Fibroblast of mammary gland (primary cell): ENCODE measurements at places on chromosomes 12 and 14.

DNA sequence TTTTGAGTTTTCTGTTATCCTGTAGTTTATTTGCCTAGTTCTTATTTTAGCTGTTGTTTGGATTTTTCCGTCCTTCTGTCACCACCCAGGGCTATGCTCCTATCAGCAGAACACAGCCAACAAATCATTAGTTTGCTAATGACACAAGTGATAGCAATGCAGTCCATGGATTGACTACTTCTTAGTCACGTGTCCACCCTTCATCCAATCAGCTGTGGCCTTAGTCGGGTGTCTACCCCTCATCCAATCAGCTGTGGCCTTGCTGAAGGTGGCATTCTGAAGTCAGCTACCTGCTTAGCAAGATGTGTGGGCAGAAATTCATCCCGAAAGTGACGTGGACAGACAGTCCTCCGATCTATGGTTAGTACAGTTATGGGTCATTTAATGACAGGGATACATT lies 182.3 kb downstream of the GALC start:
- DNase-seq = no peak

DNA sequence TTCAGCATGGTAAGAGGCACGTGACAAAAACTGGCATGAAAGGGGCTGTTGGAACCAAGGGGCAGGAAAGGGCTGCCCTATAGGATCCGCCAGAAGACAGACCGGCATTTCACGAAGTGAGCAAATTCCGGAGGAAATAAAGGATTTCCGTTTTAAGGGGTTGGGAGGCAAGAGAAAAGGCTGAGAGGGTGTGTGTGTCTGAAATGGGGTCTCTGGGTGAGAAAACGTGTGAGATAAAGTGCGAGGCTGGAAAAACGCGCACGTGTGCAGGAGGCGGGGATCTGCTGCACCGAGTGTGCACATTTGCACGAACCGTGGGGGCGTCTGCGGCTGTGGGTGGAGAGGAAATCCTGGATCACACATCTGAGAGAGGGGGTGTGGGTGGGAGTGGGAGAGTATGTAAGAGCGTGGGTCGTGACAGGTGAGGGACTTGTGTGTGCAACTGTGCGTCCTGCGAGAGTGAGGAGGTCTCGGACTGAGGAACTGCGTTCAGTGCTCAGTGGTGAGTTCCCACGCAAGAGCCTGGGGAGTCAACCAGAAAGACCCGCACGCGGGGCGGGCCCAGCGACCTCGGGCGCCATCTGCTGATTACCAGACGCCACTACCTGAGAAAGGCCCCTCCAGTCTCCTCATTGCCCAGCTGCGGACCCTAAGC lies 37.0 kb upstream of the P2RX7 start:
- peak; percentile 35 for DNase-seq

GRCh38 chr12:93002293-93003054 lies 73.4 kb upstream of the EEA1 start:
- peak; percentile 88 for DNase-seq

DNA sequence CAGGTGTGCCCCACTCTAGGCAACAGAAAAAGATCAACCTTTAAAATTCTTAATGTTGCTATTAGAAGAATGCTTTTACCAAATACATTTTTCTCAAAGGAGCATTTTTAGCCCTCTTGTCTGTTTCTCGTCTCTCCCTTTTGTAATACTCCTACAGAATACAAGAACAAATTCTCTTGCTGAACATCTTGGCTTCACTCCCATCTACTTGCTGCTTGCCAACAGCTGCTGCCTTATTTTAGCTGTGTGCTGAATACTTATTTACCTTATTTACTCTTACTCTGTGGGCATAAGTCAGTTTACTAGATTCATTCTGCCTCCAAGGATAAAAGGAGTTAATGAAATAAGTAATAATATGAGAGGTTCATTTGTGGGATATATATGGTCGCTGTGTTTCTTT lies 70.8 kb downstream of the POLR3B start:
- peak; percentile 44 for DNase-seq

DNA sequence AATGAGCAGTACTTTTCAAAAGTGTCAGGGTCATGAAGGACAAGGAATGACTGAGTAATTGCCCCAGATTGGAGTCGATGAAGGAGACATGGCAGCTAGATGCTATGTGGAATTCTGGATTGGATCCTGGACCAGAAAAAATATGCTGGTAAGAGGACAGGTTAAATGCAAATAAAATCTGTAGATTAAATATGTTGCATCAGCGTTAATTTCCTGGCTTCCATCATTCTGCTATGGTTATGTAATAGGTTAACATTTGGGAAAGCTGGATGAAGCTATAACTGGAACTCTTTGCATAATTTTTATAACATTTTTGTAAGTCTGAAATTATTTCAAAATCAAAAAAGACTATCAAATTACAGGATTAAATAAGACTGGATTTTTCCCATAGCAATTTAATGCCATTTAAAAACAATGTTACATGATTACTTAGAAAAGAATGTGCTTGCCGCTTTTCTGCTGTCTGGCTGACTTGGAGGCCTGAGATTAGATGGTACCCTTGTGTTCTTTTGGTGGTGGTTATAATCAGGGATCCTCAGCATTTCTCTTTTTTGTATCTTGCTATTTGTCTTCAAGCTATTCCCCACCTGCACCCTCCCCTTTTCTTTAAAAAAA lies 65.1 kb downstream of the FBXW8 start:
- no peak for DNase-seq

- DNase-seq = no peak
Observed at GRCh38 chr14:96239711-96240141, 16.3 kb upstream of the BDKRB1 start.

GRCh38 chr14:64114166-64114565 lies 180.0 kb downstream of the ESR2 start:
- no peak for DNase-seq

- DNase-seq = no peak
Observed at GRCh38 chr12:109109746-109110350, 6.5 kb upstream of the ACACB start.

DNA sequence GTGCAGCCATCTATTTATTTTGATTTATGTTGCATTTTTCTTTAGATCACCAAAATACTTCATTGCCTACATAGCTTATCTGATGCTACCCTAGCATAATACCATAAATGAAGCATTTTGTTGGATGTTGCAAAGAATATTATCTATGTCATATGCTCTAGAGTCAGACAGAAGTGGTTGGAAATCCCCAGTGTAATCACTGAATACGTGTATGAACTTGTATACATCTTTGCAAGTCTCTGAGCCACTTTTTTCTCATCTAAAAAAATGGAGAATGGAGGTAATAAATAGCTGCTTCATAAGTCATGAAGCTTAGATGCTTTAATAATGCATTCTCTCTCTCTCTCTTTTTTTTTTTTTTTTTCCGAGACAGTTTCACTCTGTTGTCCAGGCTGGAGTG lies 18.5 kb downstream of the EVL start:
- no peak for DNase-seq

DNA sequence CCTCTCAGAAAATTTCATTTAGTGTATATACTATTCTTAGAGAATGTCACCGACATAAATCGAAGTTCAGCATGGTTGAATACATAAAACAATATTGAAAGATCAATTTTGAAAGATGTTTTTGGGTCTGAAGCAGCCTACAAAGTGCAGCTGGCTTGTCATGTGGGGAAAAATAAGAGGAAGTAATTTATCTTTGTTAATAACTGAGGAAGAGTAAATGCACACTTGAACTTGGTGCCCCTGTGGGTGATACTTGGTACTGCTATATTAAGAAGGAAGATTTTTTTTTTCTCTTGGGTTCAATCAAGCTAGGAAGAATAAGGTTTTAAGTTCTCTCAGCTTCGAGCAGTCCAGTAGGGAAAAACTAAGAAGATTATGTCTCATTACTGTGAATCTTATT lies 661.3 kb downstream of the RPL10L start:
- no peak for DNase-seq

DNA sequence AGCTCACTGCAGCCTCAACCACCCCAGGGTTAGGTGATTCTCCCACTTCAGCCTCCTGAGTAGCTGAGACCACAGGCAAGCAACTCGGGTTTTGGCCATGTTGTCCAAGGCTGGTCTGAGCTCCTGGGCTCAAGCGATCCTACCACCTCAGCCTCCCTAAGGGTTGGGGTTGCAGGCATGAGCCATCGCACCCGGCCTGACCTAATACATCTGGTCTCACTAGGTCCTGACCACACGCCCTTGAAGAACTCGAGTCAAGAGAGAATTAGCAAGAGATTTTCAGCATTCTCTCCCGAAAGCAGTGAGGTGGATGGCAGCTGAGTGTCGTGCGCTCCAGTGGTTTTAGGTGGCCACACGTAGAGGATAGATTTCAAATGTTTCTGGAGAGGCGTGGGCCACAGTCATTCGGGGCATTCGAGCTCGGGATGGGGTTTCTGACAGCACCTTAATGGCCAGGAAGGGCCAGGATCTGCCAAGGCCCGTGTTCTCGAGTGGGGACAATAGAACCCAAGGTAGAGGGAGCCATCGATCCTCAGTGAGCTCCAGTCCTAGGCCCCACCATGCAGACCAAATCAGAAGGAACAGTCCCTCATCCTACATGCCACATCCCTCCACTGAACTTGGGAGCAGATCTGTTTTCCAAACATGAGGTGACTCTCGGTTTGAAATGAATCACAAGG lies 193.1 kb downstream of the ALG10 start:
- no peak for DNase-seq

DNA sequence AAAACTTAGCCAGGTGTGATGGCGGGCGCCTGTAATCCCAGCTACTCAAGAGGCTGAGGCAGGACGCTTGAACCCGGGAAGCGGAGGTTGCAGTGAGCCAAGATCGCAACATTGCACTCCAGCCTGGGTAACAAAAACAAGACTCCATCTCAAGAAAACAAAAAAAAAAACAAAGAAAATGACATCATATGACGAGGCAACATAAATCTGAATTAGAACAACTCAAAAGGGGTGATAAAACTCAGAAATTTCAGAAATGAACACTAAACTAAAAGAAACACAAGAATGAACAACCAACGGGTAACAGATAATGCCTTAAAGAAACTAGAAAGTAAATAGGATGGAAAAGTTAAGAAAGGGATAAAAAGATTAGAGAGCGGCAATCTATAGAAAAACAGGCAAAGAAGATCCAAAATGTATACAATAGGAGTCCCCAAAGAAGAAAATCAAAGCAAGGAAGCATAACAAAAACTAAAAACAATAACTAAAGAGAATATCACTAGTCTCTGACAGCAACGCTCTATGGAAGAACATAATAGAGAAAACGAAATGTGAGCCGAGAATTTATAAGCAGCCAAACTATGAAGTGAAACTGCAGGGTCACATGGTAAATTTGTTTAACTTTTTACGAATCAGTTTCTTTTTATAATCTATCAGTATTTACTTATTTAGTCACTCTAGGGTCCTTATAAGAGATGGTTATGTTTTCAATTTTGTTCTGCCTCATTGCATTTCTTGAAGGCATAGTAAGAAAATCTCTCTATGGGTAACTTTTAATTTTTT lies 45.7 kb downstream of the SPPL3 start:
- DNase-seq = no peak

GRCh38 chr12:67804168-67804567 lies 155.6 kb downstream of the DYRK2 start:
- DNase-seq = no peak

DNA sequence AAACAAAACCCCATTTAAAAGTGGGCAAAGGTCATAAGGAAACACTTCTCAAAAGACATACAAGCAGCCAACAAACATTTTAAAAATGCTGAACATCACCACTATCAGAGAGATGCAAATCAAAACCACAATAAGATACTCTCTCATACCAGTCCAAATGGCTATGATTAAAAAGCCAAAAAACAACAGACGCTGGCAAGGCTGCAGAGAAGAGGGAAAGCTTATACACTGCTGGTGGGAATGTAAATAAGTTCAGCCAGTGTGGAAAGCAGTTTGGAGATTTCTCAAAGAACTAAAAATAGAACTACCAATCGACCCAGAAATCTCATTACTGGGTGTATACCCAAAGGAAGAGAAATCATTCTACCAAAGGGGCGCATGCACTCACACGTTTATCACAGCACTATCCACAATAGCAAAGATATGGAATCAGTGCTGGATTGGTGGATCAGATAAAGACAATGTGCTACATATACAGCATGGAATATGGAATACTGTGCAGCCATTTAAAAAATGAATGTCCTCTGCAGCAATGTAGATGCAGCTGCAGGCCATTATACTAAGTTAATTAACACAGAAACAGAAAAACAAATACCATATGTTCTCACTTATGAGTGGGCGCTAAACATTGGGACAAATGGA lies 102.1 kb upstream of the DAAM1 start:
- DNase-seq = peak; percentile 24

DNA sequence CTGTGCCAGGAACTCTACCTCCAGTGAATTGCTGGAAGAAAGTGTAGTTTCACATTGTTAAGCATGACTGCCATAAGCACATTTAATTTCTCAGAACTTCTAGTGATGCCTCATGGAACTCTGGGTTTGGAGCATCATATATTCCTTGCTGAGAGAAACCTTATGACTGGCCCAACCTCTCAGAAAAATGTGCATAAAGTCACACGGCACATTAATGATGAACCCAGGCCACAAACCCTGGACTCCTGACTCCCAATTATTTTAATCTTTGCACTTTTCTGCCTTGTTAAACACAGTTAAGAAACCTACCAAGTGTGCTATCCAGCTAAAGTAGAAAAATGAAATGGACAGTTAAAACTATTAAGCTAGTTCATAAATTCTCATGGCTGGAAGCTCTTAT lies 5.6 kb downstream of the TCP11L2 start:
- no peak for DNase-seq

GRCh38 chr12:112422531-112422930 lies 3.8 kb downstream of the PTPN11 start:
- peak; percentile 57 for DNase-seq

DNA sequence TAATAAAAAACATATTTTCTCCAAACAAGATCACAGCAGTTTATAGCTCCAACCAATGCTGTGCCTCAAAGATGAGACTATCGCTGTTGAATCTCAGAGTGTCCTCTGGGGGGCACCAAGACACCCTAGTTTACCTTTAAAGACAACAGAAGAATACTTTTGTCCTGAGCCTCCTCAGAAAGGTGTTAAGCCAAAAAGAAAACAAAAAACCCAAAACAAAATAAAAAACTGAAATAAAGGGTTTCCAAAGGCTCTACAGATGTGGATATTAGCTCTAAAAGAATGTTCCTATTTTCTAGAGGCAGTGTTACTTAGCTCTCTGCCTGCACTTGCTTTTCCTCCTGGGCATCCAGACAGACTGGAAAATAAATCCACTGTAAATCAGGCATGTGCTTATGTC lies 86.9 kb upstream of the TTC7B start:
- peak; percentile 64 for DNase-seq

- DNase-seq = no peak
Observed at GRCh38 chr12:79448816-79449215, 241.9 kb downstream of the PAWR start.

- DNase-seq = peak; percentile 73
Observed at GRCh38 chr12:15276088-15276698, 46.1 kb upstream of the PTPRO start.

GRCh38 chr12:70551731-70552130 lies 85.5 kb downstream of the PTPRB start:
- no peak for DNase-seq

GRCh38 chr12:32249777-32250176 lies 143.1 kb downstream of the BICD1 start:
- no peak for DNase-seq
